ENCODE measurements at places on chromosomes 7 and 10. TPM values are rescaled to one million over a fixed set of nuclear protein-coding genes. Genes with fewer than 3 reads are reported as not detected.

GRCh38 chr10:329361-330099 lies 194.3 kb downstream of the ZMYND11 start:
- H3K4me1 ChIP-seq = peaks cover 2% of the 10 kb centered on the region
- DNase-seq = no peak
- H3K36me3 ChIP-seq = peaks cover 26% of the 10 kb centered on the region
- no peak overlapping the region for H3K4me3 ChIP-seq

DNA sequence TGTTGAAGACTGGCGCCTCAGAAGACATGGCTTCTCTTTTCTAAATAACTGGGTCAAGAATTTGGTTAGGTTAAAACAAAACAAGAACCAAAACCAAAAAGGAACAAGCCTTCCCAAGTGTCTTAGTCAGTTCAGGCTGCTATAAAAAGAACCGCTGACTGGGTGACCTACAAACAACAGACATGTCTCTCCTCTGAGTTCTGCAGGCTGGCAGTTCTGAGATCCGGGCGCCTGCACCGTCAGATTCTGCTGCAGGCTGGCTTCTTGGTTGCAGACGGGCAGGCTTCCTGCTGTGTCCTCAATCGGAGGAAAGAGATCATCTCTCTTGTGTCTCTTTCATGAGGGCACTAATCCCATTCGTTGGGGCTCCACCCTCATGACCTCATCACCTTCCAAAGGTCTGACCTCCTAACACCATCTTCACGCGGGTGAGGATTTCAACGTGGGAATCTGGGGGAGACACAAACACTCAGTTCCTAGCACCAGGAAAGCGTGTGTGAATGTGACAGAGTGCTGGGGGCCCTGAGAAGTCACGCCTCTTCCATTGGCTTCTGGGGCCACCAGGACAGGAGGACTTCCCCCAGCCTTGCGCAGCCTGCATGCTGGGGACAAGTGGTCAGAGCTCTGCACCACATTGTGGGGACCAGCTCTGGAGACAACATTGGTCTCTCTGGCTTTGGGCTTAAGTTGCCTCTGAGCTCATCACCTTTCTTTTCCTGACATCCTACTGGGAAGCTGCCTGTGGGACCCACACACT lies 63.1 kb downstream of the ASB13 start:
- H3K27me3 ChIP-seq = no peaks in the 10 kb centered on the region
- no peak overlapping the region for H3K4me3 ChIP-seq
- H3K27ac ChIP-seq = no peak overlapping the region
- no peaks in the 10 kb centered on the region for H3K36me3 ChIP-seq
- no peak for DNase-seq

DNA sequence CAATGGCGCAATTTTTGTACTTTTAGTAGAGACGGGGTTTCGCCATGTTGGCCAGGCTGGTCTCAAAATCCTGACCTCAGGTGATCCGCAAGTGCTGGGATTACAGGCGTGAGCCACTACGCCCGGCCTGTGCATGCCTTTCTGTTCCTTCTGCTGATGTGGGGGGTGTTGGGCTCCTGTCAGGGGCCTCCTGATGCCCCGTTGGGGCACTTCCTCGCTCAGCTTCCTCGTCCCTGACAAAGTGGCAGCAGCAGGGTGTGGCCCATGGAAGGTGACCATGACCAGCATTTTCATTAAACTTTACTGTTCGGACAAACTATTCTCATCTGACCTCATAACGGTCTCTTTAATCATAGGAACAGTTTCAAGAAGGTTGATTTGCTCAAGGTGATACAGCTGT lies 69.4 kb downstream of the TBXAS1 start:
- no peaks in the 10 kb centered on the region for H3K4me1 ChIP-seq
- no peak for DNase-seq
- H3K36me3 ChIP-seq = no peaks in the 10 kb centered on the region

DNA sequence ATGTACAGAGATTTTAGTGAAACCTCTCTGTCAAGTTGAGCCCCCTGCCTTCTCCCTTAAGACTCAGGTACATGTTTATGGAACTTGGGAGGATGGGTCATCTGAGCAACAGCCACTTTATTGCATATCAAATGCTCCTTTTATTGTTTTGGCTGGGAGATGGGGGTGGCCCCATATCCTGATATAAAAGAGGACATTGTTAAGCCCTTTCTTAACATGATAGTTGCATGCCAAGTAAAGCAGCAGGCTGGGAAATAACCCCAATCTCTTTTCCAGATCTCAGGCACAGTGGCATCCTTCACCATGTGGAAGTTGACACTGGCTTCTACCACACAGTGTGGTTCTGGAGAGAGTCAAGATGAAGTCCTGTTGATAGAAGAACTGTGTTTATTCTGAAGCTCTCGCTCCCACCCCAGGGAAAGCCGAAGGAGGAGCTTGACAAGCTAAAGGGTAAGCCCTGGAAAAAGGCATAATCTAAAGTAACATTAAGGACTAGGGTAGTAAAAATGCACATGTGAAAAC lies 746.7 kb downstream of the SUGCT start:
- no peak overlapping the region for H3K4me3 ChIP-seq
- no peak for DNase-seq
- H3K27ac ChIP-seq = no peak overlapping the region
- H3K36me3 ChIP-seq = no peaks in the 10 kb centered on the region
- peaks cover 3% of the 10 kb centered on the region for H3K4me1 ChIP-seq
- no peaks in the 10 kb centered on the region for H3K27me3 ChIP-seq

DNA sequence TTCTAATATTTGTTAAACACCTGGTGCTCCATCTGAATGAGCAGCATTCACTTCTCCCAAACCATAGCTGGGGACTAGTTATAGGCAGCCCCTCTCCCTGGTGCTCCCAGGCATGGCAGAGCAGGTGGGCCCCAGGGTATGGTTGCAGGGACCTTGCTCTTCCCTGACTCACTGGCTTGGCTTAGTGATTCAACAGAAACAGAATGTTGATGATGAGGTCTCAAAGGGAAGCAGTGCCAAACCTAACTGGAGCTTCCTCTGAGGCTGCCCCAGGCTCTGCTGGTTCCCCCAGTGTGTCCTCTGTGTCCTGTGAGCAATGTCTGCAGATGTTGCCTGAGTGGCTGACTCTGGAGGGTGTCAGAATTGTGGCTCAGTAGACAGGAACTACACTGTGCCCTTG lies 3.7 kb downstream of the GPR26 start:
- H3K4me3 ChIP-seq = no peak overlapping the region
- H3K27me3 ChIP-seq = peaks cover 84% of the 10 kb centered on the region
- peaks cover 1% of the 10 kb centered on the region for H3K36me3 ChIP-seq
- H3K27ac ChIP-seq = no peak overlapping the region
- DNase-seq = no peak
- H3K4me1 ChIP-seq = no peaks in the 10 kb centered on the region

DNA sequence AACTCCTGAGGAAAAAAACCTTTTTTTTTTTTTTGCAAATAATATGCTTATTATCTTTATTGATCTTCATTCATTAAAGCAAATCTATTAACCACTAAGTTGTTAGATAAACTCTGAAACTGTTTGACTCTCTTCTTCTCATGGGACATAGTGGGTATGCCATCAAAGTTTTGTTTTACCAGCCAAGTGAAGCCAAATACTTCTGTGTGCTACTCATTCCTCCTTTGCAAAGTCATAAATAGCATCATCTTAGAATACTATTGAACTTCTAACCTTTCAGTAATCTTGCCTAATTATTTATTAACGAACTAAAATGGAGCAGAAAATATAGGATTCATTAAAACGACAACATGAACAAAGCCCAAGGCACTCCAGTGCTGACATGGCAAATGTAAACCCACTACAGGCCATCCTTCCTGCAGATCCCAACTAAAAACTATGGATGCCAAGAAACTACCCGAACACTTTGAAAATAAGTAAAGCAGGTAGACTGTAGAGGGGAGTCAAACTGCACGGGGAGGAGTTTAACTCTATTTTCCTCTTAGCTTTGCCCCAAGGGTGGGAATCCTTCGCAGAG lies 61.2 kb upstream of the ODAD2 start:
- no peaks in the 10 kb centered on the region for H3K27me3 ChIP-seq
- no peak overlapping the region for H3K27ac ChIP-seq
- DNase-seq = no peak
- H3K4me3 ChIP-seq = no peak overlapping the region
- peaks cover 20% of the 10 kb centered on the region for H3K36me3 ChIP-seq
- H3K4me1 ChIP-seq = no peaks in the 10 kb centered on the region

- no peak overlapping the region for H3K4me3 ChIP-seq
- peak; percentile 30 for DNase-seq
- no peaks in the 10 kb centered on the region for H3K36me3 ChIP-seq
- peaks cover 23% of the 10 kb centered on the region for H3K27me3 ChIP-seq
These were observed 14.7 kb upstream of the CSGALNACT2 start for GRCh38 chr10:43123361-43124093.

GRCh38 chr10:30803892-30804322 lies 174.4 kb upstream of the LYZL2 start:
- H3K27me3 ChIP-seq = no peaks in the 10 kb centered on the region
- no peak overlapping the region for H3K4me3 ChIP-seq
- no peaks in the 10 kb centered on the region for H3K36me3 ChIP-seq
- peak overlapping the region; percentile 54 for H3K27ac ChIP-seq

DNA sequence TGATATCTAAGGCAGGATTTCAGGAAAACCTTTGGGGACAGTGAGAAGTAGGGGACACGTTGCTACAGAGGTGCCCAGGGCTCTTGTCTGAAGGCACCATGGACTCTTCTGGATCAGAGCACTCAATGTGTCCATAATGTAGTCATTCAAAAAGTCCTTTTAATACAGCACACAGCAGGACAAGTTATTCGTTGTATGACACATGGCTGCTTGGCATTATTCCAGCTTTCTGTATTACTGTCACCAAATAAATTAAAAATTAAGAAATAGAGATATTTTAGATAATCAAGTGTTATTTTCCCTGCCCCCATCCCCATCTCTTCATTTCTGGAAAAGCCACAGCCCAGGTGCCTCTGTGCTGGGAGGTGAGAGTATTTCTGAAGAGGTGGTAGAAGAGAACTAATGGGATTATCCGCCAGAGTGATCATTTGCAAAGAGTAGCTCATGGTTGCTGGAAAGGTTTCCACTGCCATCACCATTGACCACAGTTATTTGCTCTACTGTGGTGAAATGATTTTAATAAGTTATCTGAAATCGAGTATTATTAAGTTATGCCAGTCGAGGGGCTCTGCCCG lies 83.0 kb downstream of the CXCL12 start:
- H3K4me3 ChIP-seq = no peak overlapping the region
- no peak for DNase-seq
- H3K36me3 ChIP-seq = no peaks in the 10 kb centered on the region
- no peaks in the 10 kb centered on the region for H3K27me3 ChIP-seq

- H3K27ac ChIP-seq = peak overlapping the region; percentile 21
- H3K27me3 ChIP-seq = peaks cover 4% of the 10 kb centered on the region
- H3K4me1 ChIP-seq = peaks cover 14% of the 10 kb centered on the region
These were observed 67.4 kb downstream of the HHEX start for GRCh38 chr10:92757066-92757710.

C7orf57 gene
- total RNA-seq = not detected

SHH gene
- 0.58 TPM for total RNA-seq

BLNK gene
- total RNA-seq = 8.2 TPM

Data from mesothelial cell of epicardium (in vitro differentiated cells).